ENCODE measurements at places on chromosomes 11 and 22.

GRCh38 chr22:27625769-27626674 lies 175.5 kb downstream of the MN1 start:
- DNase-seq, result no peak

- DNase-seq, result no peak
These were observed 16.9 kb upstream of the MTCH2 start for GRCh38 chr11:47659276-47659675.

DNA sequence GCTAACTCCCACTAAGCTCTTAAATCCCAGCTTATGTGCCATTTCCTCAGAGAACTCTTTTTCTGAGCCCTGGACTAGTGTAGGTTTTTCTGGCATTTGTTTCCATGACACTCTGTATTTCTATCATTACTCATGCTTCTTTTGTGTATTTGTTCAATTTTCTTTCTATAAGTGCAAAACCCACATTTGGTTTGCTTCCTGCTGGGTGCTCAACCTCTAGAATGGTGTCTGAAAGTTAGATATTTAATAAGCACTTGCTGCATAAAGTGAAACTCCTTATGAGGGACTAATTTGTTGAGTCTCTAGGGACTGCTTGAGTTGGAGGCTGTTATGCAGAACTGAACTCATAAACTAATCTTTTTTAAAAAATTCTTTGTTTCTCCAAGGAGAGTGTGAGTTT lies 68.6 kb downstream of the SYT9 start:
- no peak for DNase-seq

GRCh38 chr22:49352361-49353169 lies 475.1 kb downstream of the BRD1 start:
- no peak for DNase-seq

GRCh38 chr11:126282361-126282735 lies 545 bp upstream of the TIRAP start:
- peak; percentile 55 for DNase-seq

GRCh38 chr11:69587454-69588090 lies 53.4 kb upstream of the CCND1 start:
- no peak for DNase-seq

GRCh38 chr11:8127447-8127846 lies 41.4 kb downstream of the RIC3 start:
- DNase-seq, result no peak

DNA sequence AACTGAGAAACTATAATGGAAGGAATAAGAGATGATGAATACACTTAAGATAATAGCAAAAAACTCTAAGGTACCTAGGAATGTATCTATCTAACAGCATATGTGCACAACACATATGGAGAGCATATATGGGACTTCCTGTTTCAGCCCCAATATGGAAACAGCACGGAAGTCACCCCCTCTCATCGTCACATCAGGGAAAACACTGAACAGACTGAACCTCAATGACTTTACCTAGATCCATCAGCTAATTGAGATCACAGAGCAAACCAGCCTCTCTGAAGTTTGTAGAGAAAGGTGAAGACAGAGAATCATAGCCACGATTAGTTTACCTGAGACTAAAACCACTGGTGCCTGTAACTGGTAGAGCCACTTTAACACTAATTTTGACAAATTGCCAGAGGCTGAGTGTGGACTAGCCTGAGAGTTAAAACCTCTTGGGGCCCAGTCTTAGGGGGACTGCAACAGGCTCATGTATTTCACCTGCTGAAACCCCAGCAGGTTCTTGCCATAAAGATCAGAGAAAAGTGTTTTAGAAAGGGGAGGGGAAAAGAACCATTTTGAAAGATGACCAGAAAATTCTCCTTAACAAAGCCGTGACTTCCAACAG lies 722.6 kb downstream of the TBC1D22A start:
- no peak for DNase-seq

GRCh38 chr11:47409440-47410369 lies 1.3 kb downstream of the SLC39A13 start:
- DNase-seq, result no peak

DNA sequence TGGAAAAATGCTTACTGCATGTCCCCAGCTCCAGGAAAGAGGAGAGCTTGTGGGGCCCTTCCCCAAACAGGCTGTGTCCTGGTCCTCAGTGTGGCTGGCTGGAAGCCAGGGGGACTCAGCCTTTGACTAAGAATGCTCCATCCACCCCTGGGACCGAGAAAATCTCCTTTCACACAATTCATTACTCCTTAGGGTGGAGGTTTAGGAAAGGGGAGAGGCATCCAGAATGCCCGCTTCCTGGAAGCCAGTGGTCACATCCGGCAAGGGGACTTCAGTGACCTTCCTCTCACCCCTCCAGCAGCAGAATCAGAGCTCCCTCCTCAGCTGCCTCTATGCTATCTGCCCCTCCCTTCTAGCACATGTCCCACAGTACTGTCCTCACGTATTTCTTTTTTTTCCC lies 21.9 kb downstream of the ATG16L2 start:
- no peak for DNase-seq

DNA sequence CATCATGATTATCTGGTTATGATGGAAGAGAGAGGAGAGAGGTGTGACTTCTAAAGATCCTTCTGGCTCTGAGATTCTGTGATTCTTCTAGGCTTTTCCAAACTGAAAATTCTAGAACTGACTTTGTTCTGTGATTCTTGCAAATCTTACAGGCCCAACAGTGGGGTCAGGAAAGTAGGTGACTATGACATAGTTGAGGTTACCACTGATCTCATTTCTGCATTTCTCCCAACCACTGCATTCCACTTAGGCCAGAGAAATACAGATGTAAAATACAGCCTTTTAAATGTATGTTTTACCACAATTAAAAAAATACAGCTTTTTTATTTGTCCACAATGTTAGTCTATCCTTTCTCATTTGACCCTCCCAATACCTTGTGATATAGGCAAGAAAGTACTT lies 83.7 kb downstream of the STIM1 start:
- no peak for DNase-seq
